Osteoblast (primary cell): ENCODE measurements at places on chromosomes 13 and 19. TPM values are rescaled to one million over a fixed set of nuclear protein-coding genes. Genes with fewer than 3 reads are reported as not detected.
A peak's percentile ranks its signal among the peaks of the same experiment; 100 is the strongest.

- DNase-seq = no peak
Measured at GRCh38 chr13:64074971-64075474, 2659.4 kb upstream of the PCDH20 start.

- peak; percentile 89 for DNase-seq
Measured at GRCh38 chr19:8513036-8513686, 806 bp downstream of the ZNF414 start.

GRCh38 chr13:62320129-62321108 is 904.8 kb upstream of the PCDH20 start:
- no peak for DNase-seq

The OR10H4 gene
- total RNA-seq = not detected in 2 replicates

The ZNF546 gene
- 8.7 and 8.8 TPM in 2 replicates for total RNA-seq

- DNase-seq = no peak
Measured at GRCh38 chr13:73412933-73413332, 354.1 kb downstream of the KLF5 start.

GRCh38 chr13:62290542-62290941 is 874.9 kb upstream of the PCDH20 start:
- DNase-seq = no peak

The C1QTNF9B gene
- total RNA-seq = not detected in 2 replicates

- peak; percentile 98 for DNase-seq
Measured at GRCh38 chr19:661427-662196, 1.4 kb downstream of the RNF126 start.

The PSG2 gene
- 0.29 TPM in 1 of 2 replicates, not detected in the other for total RNA-seq

DNA sequence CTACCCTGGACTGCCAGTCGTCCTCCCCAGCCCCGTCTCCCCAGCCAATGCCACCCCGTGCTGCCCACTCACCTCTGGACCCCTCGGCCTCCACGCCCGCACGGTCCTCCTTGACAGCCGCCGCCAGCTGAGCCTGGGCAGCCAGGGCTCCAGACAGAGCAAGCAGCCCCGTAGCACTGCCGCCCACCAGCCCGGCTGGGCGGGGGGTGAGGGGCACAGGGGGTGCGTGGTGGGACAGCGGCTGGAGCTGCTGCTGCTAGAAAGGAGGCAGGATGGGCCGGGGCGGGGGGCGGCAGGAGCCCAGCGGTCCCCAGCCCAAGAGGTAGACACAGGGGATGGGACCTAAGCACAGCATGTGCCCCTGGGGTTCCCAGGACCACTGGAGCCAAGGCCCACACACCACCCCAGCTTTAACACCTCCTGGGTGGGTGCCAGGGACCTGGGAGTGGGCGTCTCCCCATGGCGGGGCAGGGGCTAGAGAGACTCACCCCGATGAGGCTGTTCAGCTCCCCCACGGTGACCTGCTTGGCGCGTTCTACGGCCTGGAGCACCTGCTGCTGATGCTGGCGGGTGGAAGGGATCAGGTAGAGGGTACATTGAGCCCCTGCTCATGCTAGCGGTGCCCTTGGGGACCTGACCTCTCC is 9.7 kb downstream of the TLE2 start:
- DNase-seq = peak; percentile 61

The ZSCAN22 gene
- total RNA-seq = 2.5 and 3.5 TPM in 2 replicates

GRCh38 chr19:13981988-13982501 is 24.1 kb downstream of the RFX1 start:
- peak; percentile 84 for DNase-seq

DNA sequence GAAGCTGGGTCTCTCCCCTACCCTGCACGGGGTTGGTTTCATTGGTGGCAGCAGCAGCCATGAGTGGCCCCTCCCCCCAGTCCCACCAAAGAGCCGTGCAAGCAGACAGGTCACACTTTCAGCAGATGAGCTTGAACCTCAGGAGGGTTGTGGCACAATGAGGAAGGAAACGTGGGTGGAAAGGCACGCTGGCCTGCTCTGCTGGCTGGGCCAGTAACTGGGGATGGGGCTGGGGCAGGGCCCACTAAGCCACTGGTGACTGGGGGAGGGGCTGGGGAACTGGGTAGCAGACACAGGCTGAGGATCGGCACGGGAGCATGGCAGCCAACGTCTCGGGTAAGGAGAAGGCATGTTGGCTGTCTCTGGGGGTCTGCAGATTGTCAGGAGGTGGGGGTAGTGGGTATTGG is at the start of gene P2RY11:
P2RY11 (plus strand) TSS at position 289 of the 407 bp plus-strand sequence; CDS start at position 318, 29 bp downstream.
- DNase-seq = peak; percentile 56

The RGS9BP gene
- total RNA-seq = 0.59 and 0.72 TPM in 2 replicates

The PINLYP gene
- 0.72 and 2.9 TPM in 2 replicates for total RNA-seq

GRCh38 chr19:10333758-10334587 is 644 bp upstream of the RAVER1 start:
- peak; percentile 74 for DNase-seq

DNA sequence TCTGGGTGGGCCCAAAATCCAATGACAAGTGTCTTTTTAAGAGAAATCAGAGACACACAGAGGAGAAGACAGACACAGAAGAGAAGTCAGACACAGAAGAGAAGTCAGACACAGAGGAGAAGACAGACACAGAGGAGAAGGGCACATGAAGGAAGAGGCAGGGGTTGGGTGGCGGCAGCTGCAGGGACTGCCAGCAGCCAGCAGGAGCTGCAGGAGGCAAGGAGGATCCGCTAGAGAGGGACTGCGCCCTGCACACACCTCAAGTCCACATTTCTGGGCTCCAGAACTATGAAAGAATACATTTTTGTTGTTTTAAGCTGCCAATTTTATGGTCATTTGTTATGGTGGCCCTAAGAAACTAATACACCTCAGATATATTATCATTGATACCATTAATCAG is 140.6 kb downstream of the ZIC5 start:
- no peak for DNase-seq

The GSX1 gene
- total RNA-seq = not detected in 2 replicates

The ZNF667 gene
- total RNA-seq = 5.8 and 7.7 TPM in 2 replicates

DNA sequence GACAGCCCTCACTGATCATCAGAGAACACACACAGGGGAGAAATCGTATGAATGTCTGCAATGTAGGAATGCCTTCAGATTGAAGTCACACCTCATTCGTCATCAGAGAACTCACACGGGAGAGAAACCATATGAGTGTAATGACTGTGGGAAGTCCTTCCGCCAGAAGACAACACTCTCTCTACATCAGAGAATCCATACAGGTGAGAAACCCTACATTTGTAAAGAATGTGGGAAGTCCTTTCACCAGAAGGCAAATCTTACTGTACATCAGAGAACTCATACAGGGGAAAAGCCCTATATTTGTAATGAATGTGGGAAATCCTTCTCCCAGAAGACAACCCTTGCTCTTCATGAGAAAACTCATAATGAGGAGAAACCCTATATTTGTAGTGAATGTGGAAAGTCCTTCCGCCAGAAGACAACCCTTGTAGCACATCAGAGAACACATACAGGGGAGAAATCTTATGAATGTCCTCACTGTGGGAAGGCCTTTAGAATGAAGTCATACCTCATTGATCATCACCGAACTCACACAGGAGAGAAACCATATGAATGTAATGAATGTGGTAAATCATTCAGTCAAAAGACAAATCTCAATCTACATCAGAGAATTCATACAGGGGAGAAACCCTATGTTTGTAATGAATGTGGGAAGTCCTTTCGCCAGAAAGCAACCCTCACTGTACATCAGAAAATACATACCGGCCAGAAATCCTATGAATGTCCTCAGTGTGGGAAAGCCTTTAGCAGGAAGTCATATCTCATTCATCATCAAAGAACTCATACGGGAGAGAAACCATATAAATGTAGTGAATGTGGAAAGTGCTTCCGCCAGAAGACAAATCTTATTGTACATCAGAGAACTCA is 32.5 kb downstream of the ZNF567 start:
- DNase-seq = no peak

GRCh38 chr13:19592657-19593180 is 31.4 kb upstream of the TPTE2 start:
- no peak for DNase-seq

GRCh38 chr13:29886446-29886845 is 36.0 kb upstream of the UBL3 start:
- no peak for DNase-seq

DNA sequence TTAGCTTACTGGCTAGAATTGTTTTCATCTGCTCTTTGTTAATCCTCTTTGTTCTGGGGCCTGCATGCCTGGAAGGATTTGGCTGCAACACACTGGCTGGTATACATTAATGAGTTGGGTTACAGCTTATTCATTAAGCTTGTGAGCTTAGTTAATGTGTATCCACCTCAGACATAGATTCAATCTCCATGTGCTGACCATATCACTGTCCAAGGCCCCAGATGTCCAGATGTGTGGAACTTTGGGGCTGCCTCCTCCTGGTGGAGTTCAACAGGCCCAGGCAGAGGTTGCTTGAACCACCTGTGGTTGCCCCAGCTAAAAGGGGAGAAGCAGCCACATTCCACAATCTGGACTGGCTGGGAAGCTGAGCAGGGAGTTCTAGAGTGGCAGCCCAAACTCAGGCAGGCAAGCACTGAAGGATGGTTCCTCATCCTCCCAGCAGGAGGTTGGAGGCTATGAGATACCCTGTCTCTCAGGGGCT is 5.4 kb downstream of the DIAPH3 start:
- peak; percentile 11 for DNase-seq

GRCh38 chr19:34957830-34958751 is 5.9 kb downstream of the ZNF792 start:
- DNase-seq = no peak

DNA sequence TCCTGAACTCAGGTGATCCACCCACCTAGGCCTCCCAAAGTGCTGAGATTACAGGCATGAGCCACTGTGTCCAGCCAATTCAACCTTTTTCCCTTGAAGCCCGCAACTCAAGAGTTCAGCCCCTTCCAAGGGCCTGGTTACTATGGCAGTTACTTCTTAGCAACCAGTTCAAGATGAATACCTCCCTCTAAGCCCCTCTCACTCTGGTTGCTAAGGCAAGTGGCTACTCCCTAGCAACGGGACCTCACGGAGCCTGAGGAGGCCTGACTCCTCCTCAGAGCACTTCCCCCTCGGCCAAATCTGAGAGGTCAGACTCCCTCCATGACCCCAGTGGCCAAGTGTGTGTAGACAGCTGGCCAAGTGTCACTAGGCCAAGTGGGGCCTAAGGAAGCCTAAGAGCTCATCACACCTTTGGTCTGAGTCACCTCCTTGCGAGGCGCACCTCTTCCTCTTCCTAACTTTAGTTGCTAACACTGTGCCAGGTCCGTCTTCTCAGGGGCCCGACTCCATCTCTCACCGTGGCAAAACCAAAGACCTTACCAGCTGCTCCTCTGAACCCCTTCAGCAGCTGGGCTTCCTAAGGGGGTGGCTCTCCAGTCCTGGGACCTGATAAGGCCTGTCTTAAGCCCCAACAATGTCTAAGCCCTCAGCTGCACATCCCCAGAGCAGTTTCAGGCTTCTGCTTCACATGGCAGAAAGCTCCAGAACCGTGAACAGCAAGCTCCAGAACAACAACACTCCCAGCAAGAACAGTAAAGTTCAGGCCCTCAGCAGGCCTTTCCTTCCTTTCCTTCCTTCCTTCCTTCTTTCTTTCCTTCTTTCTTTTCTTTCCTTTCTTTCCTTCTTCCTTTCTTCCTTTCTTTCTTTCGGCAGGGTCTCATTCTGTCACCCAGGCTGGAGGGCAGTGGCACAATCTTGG is 9.6 kb downstream of the CD37 start:
- DNase-seq = peak; percentile 82

GRCh38 chr13:24680258-24680920 is at the start of gene ATP12A:
Gene ATP12A, plus strand, starts transcription at chr13:24680408. Its CDS starts 336 bp downstream, at chr13:24680744.
- no peak for DNase-seq

DNA sequence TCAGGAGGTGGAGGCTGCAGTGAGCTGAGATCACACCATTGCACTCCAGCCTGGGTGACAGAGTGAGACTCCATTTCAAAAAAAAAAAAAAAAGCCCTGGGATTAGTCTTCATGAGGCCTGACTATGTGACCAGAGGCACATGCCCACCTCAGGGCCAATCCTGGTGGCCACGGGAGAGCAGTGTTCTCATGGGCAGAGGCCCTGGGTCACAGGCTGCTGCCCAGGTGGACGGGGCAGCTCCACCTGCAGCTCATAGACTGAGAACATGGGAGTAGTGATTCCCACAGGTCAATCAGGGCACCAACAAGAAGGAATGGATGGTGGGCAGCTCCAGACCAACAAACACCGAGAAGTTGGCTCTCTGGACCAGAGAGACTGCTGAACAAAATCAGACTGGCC is 26.1 kb upstream of the PEPD start:
- DNase-seq = no peak

The COL5A3 gene
- 9.1 and 14.8 TPM in 2 replicates for total RNA-seq

GRCh38 chr19:47243776-47244547 is 12.4 kb upstream of the CCDC9 start:
- peak; percentile 100 for DNase-seq

DNA sequence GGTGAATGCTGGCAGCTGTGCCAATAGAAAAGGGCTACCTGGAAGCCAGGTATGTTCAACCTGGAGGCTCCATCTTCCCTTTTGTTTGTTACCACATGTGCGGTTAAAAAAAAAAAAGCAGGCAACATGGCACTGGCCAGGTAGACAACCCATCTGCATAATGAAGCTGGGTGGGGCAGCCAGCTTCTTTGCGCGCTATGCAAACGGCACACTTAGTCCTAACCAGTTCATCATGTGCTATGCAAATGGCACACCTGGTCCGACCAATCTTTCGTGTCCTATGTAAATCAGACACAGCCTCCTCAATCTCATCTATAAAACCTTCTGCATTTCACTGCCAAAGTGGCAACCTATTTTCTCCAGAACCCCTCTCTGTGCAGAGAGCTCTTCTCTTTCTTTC is 11.3 kb upstream of the IGSF23 start:
- DNase-seq = no peak

- peak; percentile 55 for DNase-seq
Measured at GRCh38 chr13:61414686-61415057, 977 bp downstream of the PCDH20 start.

GRCh38 chr13:85266331-85266730 is 532.9 kb downstream of the SLITRK6 start:
- no peak for DNase-seq

- DNase-seq = no peak
Measured at GRCh38 chr13:63167699-63168337, 1752.2 kb upstream of the PCDH20 start.

GRCh38 chr19:1310853-1311180 is 25.1 kb downstream of the EFNA2 start:
- DNase-seq = no peak

GRCh38 chr19:54364775-54365257 is at the start of gene LAIR1:
Gene LAIR1, minus strand, starts transcription at chr19:54364931. Its CDS starts 127 bp downstream, at chr19:54364804.
- DNase-seq = no peak

The DOCK9 gene
- total RNA-seq = 29.8 and 44.5 TPM in 2 replicates

DNA sequence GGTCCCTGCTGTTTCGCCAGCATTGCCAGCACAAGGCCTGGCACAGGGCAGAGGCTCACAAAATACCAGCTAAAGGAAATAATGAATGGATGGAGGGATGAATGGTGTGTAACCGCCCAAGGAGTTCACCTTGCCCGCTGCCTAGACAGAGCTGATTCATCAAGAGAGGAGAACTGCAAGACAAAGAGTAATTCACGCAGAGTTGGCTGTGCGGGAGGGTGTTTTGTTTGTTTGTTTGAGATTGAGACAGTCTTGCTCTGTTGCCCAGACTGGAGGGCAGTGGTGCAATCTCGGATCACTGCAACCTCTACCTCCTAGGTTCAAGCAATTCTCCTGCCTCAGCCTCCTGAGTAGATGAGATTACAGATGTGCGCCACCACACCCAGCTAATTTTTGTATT is 3.0 kb downstream of the OPA3 start:
- no peak for DNase-seq

GRCh38 chr13:39038569-39039030 is 344 bp downstream of the NHLRC3 start:
- DNase-seq = peak; percentile 22

- no peak for DNase-seq
Measured at GRCh38 chr13:29532116-29532515, 63.4 kb downstream of the SLC7A1 start.

The FFAR1 gene
- total RNA-seq = not detected in 2 replicates
